ENCODE measurements at places on chromosomes 1 and 21. TPM values are rescaled to one million over a fixed set of nuclear protein-coding genes. Genes with fewer than 3 reads are reported as not detected.

The IRF6 gene
- 0.86 TPM for total RNA-seq

DNA sequence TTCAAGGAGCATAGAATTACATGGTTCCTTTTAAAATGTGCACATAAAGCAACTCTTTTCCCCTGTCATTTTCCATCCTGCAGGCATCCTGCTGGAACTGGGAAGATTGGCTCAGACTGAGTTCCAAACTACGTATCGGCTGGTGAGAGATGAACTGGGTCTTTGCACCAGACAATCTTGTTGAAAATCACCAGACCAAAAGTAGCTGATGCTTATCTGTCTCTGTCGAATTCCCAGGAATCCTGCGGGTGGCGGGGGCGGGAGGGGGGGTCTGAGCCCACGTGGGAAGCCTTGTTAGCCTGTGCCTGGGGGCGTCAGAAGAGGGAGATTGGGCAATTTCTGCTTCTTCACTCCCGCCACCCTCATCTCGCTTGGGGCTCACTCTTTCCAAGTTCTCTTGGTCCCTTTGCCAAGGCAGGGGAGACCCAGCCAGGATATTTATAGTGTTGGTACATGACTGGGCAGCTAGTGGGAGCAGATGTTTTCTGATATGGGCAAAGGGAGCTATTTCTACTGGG lies 90.1 kb upstream of the SLC25A33 start:
- DNase-seq: no peak

GRCh38 chr1:199399996-199400724 lies 627.4 kb upstream of the NR5A2 start:
- no peak for DNase-seq

GRCh38 chr1:100188617-100189016 lies 10.6 kb upstream of the LRRC39 start:
- DNase-seq: no peak

DNA sequence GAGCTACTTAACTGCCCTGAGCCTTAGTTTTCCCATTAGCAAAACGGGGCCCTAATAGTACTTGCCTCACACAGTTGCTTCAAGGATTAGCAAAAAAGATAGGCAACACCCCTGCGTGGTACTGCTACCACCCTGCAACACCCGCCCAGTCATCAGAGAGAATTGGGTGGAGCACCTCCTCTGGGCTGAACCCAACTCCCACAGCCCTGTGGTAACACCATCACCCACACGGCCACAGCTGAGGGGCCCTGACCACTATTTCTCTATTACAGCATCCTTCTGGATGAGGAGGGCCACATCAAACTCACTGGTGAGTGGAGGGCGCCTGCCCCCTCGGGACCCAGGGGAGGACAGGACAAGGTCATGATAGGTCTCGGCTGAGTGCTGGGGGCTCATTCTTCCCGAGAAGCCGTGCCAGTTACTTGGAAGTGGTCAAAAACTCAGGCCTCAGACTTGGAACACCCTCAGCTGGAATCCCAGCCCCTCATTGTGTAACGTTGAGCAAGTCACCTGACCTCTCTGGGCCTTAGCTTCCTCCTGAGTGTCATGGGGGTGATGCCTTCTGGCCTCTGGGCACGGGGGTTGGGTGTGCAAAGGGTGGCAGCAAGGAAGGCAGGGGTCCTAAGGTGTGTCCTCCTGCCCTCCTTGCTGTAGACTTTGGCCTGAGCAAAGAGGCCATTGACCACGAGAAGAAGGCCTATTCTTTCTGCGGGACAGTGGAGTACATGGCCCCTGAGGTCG lies 24.6 kb downstream of the RPS6KA1 start:
- no peak for DNase-seq

All from CD4-positive, CD25-positive, alpha-beta regulatory T cell (primary cell).